ENCODE measurements at places on chromosomes 12 and 14.
A peak's percentile ranks its signal among the peaks of the same experiment; 100 is the strongest.

DNA sequence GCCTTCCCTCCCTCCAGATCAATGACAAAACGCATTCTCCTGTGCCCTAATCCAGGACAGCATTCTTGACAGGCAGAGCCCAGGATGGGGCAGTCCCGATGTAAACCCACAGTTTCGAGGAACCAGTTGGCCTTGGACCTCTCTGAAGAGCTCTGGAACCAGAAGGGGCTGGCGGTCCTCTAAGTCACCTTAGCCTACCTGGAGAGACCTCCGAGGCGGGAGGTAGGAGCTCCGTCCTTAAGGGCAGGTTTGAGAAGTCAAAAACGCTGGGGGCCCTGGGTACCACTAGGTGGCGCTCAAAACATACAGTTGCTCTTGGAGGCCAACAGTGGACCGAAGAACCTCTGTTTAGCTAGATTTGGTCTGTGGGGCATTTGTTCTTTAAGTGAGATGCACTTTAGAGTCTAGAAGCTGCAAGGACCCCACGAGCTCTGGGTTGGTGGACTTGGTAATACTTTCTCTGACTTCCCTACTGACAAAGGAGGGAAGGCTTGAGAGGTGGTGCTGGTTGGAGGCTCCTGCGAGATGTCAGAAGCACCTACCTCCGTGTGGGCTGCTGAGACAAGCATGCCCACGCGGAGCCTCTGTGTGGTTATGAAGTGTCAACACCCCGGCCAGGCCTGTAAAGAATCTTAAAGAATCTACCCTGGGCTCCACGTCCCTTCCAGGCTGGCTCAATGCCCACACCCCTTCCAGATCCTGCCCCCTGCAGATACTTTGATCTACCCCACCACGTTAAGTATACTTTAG is 74.8 kb upstream of the CHST11 start:
- DNase-seq = peak; percentile 72

DNA sequence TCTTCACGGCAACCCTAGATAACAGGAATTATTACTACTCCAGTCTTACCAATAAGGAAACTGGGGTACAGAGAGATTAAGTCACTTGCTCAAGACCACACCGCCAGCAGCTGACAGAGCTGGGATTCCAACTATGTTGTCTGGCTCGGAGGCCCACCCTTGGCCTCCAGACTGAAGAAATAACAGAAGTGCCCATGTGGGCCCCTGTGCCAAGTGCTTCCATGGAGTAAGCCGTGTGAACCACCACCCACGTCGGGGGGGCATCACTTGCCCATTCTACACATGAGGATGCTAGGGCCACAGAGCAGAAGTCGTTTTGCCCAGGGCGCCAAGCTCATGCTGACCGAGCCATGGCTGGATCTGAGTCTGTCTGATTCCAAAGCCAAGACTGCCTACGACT is 926 bp upstream of the CMKLR1 start:
- DNase-seq = no peak

DNA sequence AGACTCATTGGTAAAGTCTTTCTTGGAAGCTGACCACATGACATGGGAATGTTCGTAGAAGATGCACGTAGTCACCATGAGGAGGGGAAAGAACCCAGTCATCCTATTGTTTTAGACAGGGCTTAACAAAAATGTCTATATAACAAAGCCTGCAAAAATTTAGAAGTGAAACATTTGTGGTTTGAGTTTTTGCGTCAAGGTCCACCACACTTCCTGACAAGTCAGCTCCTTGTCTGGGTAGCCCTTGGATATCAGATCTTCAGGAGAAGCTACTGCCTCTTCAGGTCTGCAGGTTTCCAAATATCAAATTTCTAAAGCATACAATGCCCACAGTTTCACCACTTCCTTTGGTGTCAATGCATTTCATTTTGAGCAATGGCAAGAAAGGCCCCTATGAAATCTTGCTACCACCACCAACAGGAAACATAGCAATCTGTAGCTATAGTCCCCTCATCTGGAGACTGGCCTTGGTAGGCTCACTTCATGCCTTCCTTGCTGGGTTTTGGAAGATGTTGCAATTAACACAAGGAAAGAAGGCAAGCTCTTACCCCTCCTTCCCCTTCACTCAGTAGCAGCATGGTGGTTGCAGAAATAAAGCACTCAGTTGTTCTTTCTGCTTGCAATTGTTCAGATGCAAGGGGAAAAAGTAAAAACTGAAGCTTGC is 235.2 kb downstream of the PCNX1 start:
- DNase-seq = no peak

GRCh38 chr12:33438851-33439586 is 600 bp downstream of the SYT10 start:
- peak; percentile 56 for DNase-seq

DNA sequence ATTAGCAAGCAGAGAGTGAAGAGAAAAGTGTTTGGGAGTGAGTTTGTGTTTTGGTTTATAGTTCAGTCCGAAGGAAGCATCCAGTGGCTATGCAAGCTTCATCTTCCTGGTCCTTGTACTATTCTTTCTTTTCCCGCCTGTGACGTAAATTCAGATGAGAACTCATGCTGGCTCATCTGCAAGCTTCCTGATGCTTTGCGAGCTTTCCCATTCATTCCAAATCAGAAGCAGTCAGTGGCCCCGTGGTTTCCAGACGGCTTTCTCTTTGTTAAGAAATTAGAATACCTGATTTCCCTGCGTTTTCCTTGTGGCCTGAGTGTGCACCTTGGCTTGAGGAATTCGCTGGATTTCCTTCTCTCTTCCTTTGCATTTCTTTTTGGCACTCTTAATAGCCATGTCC is 89.5 kb downstream of the TESC start:
- DNase-seq = no peak

DNA sequence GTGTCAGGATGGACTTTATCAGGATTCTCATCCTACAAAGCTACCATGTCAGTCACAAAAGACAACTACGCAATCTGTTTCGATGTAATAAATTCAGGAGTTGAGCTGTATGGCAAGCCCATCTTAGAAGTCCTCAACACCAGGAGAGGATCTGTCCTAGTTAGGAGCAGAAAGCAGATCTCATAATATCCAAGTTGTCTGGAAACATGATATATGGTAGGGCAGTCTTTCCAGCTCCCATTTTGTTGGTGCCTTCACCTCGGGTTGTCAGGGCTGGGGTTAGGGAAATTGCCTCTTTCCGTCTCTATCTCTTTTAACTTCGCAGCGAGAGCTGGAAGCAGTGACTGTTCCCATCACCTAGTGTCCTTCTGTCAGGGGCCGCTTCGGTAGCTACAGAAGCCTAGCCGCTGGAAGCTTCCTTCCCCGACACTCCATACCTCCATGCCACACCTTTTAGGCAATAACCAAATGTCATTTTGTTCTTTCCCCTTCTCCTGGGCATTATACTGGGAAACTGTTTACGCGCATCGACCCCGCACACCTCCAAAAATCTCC is 1.4 kb downstream of the NIN start:
- DNase-seq = no peak

DNA sequence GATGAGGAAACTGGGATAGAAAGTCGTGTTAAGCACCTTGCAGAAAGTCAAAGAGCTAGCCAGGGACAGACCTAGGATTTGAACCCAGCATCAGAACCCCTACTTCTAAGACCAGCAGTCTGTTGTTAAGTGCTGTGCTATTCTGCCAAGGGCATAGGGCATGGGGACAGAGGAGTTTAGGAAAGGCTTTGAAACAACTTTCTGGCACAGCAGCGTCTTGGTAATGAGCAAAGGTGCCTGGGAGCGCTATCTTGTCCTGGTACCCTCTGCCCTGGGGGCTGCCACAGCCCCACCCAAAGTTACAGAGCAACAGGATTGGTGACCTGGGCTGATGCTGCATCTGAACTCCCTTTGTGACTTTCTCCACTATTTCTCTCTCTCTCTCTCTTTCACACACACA is 1108.1 kb downstream of the BCL11B start:
- DNase-seq = no peak

DNA sequence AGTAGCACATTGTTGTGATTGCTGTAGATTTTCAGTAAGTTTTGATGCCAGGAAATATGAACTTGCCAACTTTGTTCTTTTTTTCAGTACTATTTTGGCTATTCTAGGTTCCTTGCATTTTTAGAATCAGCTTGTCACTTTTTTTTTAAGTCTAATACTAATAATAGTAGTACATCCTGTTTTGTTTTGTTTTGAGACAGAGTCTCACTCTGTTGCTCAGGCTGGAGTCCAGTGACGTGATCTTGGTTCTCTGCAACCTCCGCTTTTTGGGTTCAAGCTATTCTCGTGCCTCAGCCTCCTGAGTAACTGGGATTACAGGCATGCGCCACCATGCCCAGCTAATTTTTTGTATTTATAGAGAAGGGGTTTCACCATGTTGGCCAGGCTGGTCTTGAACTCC is 16.5 kb downstream of the PWP1 start:
- no peak for DNase-seq

DNA sequence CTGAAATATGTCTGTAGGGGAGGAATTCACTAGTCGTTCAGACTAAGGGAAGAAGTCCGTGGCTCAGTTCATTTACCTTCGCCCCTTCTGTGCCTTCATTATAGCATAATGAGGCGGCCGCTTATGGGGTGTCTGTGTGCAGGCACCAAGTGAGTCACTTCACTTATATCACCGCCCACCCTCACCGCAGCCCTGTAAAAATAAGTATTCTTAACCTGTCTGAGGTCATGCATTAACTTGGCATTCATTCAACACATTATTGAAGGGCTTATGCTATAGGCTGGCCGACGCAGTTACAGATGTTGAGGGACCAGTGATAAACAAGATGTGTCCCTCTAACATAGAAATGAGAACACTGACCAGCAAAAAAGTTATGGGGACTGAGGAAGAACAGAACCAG is 47.7 kb upstream of the PTCSC3 start:
- no peak for DNase-seq

DNA sequence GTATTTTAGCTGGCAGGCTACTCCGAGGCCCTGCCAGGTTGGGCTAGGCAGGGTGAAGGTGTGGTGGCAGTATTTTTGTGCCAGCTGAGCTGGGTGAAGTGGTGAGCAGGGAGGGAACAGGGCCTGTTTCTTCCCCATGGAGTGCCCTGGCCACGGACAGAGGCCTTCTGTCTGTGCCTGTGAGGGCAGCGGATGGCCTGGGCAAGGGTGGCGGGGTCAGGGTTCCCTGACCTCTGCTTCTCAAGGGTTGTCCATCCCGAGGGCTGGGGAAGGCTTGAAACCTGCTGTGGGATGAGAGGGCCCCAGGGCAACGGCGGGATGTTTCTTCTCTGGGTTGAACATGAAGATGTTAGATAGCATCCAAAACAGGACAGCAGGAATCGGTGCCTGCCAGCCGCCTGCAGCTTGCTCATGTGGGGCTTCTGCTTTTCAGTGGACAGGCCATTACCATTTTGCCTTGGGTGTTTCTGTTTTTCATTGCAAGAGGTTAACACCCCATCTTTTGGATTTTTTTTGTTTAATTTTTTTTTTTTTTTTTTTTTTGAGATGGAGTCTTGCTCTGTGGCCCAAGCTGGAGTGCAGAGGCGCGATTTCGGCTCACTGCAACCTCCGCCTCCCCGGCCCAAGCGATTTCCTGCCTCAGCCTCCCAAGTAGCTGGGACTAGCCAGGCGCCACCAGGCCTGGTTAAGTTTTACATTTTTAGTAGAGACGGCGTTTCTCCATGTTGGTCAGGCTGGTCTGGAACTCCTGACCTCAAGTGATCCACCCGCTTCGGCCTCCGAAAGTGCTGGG is 3.3 kb downstream of the MTA1 start:
- DNase-seq = no peak

DNA sequence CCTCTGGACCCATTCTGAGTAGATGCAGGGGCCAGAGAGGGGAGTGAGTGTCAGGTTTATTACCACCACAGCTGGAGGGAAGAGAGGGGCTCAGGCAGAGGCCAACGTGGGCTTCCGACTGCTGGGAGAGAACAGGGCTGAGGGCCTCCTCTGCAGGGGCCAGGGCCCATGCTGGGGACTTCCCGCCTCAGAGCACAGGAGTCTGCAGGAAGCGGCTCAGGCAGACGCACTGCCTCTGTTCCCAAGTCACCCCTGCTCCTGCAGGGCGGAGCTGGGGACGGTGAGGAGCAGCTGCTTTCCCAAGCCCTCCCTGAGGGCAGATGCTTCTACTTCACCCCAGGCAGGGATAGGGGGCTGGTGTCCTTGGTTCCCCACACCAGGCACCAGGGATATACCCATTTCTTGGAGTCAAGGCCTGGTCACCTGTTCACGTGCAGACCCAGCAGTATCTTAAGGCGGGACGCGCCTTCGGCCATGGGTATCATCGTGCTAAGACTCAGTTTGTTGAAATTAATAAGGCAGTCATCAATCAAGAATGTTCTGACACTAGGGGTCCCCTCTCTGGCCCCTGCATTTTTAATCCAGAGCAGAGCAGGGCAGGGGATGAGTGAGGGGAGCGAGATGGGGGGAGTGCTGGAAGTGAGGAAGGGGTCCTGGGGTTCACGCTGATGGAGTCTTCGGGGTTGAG is 100.0 kb downstream of the PIWIL1 start:
- DNase-seq = no peak

DNA sequence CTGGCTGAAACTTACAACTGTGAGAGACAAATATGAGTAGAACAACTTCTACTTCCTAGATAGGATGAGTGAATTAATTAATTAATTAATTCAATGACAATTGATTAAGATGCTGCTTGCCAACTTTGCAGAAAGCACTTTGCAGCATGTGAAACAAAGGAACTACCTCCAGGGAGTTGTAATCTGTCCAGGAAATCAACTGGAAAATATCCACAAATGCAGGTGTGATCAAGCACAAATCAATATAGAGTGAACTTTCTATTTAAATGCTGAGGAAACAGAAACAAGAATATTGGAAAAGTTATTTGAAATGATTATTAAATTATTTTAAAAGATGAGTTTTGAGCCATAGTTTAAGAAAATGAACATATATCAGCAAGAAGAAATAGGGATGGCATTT is 163.9 kb upstream of the ARID2 start:
- no peak for DNase-seq

DNA sequence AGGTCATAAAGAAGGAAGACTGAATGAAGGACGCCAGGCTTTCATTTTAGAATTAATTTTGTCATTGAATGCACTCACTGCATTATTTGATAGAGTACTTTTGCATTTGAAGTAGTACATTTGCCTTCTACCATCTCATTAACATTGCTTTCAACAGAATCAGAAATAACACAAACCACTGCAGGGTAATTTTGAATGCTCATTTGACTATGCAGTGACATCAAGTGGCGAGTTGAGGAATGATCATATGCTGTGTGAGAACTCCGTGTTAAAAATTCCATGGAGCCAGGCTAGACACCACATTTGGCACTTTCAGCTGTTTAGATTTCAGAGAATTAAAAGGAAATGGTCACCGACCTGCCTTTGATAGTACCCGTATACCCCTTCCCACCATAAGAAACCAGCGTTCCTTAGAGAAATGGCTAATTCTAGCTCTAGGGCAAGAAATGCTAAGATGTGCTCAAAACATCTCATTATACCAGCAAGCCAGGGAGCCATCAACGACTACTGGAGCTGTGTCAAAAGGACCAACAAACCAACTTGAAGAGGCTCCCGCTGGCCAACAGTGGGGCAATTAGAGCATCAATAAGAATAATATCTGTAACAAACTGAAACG is 16.5 kb downstream of the HEBP1 start:
- DNase-seq = peak; percentile 64

GRCh38 chr14:95935228-95935822 is 58.7 kb downstream of the TUNAR start:
- DNase-seq = no peak

DNA sequence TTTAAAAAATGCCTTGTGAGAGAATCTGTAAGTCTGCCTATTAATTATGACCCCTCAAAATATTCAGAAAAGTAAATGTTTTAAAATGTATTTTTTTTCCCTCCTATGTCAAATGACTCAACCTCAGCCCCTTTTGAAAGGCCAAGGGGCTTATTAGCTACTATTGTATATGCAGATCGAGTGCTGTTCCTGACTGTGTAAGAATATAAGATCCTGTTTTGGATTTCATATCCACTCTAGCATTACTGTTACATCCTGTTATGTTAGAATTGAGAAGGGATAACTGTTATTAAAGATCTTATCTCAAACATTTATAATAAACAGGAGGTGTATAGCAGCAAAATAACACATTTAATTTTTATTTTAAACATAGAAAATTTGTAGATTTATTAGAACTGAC is 46.6 kb upstream of the TPH2 start:
- DNase-seq = no peak
